ENCODE measurements at places on chromosomes 16 and 17.

DNA sequence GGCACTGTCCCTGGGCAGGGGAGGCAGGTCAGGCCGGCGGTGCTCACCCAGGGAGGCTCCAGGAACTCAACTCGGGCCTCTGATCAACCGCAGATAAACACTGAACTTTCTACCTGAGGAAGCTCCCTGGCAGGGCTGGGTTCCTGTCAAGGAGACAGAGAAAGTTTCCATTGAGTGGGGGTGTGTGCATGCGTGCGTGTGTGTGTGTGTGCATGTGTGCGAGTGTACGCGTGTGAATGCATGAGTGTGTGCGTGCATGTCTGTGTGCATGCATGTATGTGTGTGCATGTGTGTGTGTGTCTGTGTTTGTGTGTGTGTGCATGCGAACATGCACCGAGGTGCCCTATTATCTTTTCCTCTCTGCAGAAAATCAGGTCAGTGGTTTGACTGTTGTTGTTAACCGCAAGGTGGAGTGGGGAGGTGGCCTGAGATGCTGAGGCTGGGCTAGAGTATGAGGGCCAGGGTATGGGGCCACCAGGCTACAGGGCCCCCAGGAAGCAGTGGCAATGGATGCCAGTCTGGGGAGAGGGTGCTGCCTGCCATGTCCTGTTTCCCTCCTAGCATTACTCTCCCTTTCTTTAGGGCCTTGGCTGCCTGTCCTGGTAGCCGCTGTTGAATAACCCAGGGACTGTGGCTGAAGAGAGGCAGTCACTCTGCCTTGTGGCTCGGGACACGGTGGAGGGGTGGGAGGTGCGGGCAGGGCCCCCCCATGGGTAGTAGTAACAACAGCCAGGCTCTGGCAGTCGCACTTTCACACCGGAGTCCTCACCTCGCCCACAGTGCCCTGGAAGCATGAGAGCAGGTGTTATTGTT is 24.0 kb downstream of the CCR7 start:
- DNase-seq: no peak

DNA sequence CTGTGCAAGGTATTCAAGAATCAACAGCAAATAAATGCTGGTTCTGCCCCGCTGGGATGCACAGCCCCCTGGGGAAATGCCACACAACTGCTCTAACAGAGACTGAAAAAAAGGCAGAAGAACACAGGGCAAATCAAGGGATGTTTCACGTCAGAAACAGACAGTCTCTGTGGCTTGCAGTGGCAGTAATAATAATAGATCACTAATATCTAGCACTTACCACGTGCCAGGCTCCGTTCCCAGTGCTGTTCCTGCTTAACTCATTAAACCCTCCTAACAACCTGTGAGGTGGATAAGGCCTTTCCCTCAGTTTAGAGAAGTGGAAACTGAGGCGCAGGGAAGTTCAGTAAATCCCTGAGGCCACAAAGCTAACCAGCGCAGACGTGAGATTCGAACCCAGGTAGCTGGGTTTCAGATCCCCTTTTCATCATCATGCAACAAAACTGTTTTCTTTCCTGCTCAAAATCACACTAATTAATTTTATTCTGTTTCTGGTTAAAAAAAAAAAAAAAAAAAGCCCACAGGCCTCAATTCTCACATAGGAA is 36.7 kb downstream of the ARHGAP17 start:
- DNase-seq: peak; percentile 32

DNA sequence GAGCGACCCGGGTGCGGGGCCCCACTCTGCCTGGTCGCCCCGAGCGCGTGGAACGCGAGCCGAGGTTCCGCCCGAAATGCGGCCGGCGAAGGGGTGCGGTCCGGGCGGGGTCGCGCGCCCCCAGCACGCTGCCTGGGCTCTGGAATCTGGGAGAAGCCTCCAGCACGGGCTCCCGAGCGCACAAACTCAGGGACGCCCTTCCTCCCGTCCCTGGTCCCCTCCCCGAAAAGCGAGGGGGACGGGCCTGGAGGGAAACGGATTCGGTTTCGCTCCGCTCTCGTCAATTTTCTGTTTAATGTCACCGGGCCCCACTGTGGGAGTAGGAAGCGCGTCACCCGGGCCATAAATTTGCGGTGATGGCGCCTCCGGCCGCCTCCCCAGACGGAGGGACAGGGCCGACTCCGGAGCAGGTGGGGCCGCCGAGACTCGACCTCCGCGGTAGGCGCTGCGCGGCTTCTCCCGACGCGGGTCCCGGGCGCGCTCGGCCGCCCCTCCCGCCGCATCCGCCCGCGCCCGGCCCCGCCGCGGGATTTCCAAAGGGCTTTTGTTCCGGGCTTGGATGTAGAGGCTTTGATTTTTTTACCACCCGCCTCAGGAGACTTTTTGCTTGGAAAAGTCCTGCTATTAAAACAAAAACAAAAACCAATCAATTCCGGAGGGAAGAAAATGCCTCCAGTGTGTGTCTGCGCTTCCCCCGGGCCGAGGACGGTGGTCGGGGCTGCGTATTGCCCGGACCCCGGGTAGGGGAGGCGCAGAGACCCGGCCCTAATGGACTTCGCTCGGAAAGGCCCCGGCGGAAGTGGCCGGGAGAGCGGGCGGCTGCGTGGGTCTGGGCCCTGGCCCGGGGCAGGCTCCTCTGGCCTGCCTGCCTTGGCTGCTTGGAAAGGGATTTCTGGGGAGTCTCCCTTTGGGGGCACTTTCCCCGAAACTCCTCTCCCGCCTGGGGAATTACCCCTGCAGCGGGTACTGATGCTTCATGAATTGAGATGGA is 7.9 kb upstream of the BAHCC1 start:
- peak; percentile 54 for DNase-seq

DNA sequence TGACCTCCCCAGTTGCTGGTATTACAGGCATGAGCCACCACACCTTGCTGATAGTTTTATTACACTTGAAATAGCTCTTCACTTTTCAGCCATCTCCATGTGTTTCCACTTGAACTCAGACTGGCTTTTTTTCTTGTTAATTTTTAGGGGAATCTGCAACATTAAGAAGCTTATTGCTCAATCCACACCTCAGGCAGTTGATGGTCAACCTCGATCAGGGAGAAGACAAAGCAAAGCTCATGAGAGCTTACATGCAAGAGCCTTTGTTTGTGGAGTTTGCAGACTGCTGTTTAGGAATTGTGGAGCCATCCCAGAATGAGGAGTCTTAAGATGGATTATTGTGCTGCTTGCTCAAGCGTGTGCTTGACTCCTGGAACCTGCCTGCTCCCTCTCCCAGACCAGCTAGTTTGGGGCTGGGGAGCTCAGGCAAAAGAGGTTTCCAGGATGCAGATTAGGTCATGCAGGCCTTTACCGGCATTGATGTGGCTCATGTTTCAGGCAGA is 8.6 kb downstream of the ZNHIT3 start:
- no peak for DNase-seq

- DNase-seq: peak; percentile 53
Observed at GRCh38 chr16:25692742-25693508, 1.2 kb downstream of the HS3ST4 start.

DNA sequence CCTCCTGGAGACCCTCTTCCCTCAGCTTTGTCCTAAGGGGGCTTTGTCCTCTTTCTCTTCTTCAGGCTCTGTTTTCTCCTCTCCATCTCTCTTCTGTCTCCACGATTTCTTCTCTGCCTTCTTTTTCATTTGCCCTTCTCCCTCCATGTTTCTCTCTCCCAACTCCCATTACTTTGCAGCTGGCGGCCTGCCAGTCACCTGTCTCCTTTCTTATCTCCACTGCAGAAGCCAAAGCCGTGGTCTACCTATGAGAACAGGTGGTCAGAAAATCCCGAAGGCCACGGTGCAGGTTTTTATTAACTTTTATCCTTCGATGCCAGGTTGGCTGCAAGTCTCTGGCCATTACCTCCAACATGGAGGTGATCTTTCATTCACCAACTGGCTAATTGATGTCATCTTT is 45.1 kb downstream of the FZD2 start:
- DNase-seq: no peak

DNA sequence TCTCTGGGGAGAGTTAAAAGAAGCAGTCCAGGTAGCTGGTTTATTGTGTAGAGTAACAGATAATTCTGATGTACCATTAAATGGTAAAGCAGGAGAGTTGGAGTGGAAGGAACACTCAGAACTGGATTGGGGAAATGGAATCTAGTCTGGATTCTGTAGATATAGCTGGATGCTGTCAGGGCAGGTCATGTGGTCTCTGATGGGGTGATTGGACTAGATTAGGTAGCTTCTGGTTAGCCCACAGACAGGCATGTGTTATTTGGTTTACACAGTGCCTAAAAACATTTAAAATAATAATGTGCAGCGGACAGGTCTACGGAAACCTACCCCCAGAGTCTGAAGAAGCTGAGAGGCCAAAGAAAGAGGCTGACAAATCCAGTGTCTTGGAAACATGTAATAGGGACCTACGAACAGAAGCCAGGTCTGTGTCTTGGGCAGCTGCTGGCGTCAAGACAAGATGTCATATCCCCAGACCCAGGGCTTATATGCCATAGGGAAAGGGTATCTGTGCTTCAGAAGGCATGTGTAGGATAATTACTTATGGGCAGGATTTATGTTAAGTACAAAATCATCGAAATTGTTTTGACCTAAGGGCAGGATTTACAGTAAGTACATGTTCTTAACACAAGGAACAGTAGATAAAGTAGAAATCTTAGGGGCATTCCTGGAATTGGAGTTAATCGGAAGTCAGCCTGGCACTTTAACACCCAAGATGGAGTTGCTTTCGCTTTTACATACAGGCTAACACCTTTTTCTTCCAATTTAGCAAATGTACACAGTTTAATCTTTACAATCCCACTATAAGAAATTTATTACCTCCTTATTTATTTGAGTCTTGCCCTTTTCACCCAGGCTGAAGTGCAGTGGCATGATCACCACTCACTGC is 12.4 kb downstream of the LUC7L3 start:
- DNase-seq: no peak

- no peak for DNase-seq
Observed at GRCh38 chr17:76845541-76846017, 22.6 kb upstream of the MGAT5B start.

DNA sequence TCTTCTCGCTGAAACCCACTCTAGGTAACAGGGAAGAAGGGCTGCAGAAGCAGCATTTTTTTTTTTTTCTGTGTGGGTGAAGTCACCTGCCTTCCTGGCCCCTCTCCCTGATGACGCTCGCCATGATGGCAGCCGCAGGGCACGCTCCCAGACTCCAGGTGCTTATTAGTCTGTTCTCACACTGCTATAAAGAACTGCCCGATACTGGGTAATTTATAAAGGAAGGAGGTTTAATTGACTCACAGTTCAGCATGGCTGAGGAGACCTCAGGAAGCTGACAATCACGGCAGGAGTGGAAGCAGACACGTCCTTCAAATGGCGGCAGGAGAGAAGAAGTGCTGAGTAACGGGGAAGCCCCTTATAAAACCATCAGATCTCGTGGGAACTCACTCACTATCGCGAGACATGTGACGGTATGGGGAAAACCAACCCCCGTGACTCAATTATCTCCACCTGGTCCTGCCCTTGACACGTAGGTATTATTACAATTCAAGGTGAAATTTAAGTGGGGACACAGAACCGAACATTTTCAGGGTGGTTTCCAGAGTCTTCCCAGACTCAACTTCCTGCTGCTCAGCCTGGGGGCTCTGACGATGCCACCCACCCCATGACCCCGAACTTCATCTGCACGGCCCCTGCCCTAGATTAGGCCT is 34.9 kb upstream of the NLRP1 start:
- no peak for DNase-seq

- DNase-seq: peak; percentile 87
Observed at GRCh38 chr17:49997773-49998703, 3.0 kb upstream of the DLX3 start.

Data from glutamatergic neuron (in vitro differentiated cells).